ENCODE measurements at places on chromosomes 1 and 21.

DNA sequence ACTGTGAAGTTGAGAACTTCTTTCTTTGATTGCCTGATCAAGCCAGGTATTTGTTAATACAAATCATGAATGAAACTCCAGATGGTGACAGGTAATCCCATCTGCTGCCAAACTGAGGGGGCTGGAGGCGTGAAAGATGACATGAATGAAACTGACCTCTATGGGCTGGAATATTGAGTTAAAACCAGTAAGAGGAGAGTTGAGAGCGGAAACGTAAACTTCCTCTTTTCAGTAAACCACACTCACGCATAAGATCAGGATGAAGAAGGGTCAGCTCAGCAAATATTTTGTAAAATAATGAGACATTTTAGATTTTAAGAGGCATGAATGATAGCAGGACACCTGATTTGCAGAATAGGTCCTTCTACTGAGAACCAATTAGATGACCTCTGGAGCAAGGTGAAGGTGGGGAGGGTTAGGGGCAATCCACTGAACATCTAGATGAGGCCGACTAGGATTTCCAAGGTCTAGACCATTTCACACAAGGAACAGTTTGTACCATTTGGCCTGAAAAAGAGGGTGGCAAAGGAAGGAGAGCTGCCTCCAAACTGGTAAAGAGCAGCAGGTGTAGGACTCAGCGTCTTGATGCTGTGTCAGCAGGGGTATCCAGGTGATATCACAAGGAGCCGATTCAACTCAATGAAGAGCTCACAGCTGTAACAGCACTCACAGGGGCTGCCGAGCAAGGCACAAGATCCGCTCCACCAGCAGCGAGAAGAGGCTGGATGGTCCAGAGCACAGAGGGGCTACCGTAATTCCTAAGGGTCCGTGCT is 132.6 kb downstream of the NTPCR start:
- no peak for DNase-seq

GRCh38 chr21:45405819-45406762 is 1.1 kb downstream of the COL18A1 start:
- DNase-seq, result no peak

DNA sequence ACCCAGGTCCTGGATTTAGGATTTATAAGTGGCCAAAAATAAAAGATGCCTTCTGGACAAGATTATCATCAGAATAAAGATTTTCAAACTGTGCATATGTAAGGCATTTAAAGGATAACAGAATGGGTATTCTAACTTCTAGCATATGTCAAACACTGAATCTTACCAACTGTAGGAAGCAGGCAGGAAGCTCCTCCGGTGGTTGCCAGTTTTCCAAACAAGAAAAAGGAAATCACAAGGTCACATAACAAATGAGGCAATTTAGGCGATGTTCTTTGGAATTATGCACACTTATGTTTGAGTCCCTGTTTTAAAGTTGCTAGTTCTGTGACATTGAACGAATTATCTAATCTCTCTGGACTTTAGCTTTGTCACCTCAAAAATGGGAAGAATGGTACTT is 48.9 kb downstream of the ATP6V1G3 start:
- no peak for DNase-seq

GRCh38 chr1:241034203-241034936 is 322.6 kb downstream of the RGS7 start:
- DNase-seq, result no peak

GRCh38 chr1:175678471-175678870 is 64.9 kb downstream of the TNR start:
- no peak for DNase-seq

DNA sequence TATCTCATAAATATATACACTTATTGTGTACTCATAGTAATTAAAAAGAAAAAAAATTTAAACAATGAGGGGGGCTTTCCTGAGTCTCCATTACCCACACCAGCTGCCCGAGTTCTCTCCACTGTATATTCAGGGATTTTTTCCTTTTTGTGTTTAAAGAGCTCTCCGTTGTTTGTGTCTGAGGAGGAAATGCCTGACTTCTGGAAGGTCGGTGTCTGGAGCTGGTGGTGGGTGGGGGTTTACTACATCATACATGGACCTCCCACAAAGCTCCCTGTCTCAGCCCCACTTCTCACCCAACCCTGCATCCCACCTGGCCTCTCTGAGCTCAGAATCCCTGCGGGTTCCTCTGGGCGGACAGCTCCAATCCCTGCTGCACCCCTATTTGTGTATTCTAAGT is 64.1 kb upstream of the ETV3 start:
- DNase-seq, result no peak

DNA sequence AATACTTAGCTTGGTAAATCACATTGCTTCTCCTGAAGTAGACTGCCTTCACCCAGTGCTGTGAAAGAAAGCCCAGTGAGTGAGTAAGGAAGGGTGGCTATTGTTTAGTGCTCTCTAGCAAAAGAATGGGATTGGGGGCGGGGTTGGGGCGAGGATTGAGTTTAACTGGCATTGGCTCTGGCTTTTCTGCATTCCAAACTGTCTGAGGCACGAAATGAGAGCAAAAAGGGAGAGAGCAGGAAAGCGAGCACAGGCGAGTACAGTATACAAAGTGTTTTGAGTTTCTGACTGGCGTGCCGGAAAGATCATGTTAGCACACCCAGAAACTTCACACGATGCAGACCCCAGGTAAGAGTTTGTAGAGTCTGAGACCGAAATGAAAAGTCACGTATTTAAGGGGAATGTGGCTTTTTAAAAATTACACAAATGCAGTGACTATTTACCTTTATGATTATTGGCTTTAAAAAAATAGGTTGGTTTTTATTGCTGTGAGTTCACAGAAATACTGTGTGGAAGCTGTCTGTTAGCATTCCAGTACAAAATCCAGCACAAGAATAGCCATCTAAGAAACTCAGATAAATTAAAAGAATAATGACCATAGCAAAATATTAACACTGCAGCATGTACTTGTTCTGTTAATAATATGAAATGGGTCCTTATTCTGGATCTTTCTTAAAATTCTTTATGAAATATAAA is 155.4 kb downstream of the CLEC20A start:
- no peak for DNase-seq

GRCh38 chr1:166738873-166739272 is 100.4 kb upstream of the POGK start:
- no peak for DNase-seq

DNA sequence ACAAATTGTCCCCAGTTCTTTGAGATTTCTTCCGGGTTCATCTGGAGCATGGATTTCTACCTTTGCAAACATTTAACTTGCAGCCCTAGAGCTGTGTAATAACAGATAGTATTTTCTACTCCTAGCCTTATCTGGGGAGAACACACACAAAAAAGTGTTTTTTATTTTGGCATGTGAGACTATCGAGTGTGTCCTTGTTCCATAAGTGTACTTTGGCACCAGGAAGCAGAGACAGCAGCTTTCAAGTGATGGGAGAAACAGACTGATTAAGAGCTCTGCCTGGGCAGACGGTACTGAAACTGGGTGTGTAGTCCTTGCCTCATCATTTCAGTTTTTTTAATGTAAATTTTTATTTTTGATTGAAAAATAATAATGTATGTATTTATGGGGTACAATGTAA is 297.4 kb downstream of the ST6GALNAC3 start:
- no peak for DNase-seq

DNA sequence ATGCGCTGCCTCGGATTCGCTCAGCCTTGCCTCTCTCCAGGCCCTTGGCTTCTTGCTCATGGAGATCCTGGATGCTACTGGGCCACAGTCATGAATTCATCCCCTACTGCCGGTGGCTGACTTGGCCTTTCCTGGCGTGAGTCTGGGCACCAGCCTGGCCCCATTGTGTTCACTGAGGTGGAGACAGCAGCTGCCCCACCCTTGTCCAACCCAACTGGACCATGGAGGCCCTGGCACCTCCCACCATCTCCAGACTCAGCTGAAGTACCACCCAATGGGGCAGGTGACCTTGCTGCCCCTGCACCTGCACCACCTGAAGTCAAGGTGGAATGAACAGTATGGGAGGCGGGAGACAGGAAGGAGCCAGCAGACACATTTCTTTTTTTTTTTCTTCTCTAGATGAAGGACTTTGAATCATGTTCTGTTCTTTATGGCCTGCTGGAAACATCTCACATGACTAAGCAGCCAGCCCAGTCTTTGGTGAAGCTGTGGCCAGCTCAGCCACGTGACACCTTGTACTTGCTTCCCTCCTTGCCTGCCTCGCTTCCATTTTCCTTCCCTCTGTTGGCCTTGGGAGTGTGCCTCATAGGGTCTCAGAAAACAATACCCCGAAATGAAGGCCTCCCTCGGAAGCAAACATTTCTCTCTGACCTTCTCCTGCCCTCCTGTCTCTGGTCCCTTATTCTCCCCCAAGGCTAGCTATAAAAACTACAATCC is 3.8 kb upstream of the SLC30A2 start:
- no peak for DNase-seq

GRCh38 chr1:235050911-235051360 is 77.7 kb downstream of the TOMM20 start:
- no peak for DNase-seq

- no peak for DNase-seq
These were observed 20.3 kb upstream of the CSF1 start for GRCh38 chr1:109890115-109890953.

DNA sequence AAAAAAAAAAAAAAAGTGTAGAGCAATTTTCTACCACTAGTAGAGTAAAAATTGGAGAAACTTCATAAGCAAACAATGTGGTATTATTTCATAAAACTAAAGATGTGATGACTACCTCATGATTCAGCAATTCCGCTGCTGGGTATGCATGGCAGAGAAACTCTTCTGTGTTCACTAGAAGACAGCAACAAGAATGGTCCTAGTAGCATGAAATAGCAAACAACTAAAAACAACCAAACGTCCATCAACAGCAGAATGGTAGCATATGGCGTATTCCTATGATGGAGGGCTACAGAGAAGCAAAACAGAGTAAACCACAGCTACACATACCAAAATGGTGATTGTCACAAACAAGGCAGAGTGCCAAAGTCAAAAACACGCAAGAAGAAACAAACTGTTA is 18.9 kb downstream of the HTR1D start:
- no peak for DNase-seq

- DNase-seq, result no peak
These were observed 41.5 kb downstream of the CCDC30 start for GRCh38 chr1:42504535-42505128.

DNA sequence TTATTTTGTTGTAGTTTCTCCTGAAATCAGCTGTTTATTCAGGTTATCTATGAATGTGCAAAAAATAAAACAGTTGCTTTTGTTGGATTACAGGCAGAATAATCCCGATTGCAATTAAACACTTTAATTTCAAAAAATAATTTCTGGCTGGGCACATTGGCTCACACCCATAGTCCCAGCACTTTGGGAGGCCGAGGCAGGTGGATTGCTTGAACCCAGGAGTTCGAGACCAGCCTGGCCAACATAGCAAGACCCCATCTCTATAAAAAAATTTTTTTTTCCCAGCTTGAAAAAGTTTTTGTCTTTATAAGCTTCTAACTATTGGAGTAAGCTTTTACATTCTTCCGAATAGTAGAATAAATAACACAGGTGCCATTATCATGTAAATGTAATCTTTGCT is 15.3 kb downstream of the RCAN3 start:
- DNase-seq, result no peak
